Esophagus muscularis mucosa (tissue), 4 donors: ENCODE measurements at places on chromosomes 16 and 17.

DNA sequence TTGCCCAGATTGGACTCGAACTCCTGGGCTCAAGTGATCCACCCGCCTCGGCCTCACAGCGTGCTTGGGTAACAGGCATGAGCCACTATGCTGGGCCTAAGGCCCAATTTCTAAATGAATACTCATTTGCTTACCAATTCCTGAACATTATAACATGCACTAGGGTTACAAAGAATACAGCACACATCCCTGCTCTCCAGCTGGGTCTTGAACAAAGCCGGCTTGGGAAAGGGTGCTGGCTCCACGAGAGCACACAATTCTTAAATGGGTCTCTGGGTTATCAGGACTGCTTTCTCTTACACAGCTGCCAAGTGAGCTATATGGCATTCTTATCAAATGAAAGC is 58.3 kb downstream of the HIC1 start:
- DNase-seq, result no peak

DNA sequence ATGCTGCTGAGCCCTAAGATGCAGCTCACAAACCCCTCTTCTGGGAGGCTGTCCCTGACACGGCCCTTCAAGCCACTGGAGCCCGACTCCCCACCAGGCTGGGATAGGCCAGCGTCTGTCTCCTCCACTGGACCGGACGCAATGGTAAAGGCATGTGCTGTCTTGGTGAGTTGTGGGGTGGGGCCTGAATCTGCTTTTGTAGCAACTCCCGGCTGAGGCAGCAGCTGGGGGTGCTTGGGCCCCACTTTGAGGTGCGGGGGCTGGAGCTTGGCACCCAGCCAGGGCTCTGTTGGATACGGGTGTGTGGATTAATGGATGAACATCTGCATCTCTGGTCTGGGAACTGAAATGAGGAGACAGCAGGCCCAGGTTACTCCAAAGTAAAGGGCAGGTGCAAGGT is 3.5 kb upstream of the NLRC3 start:
- no peak for DNase-seq

DNA sequence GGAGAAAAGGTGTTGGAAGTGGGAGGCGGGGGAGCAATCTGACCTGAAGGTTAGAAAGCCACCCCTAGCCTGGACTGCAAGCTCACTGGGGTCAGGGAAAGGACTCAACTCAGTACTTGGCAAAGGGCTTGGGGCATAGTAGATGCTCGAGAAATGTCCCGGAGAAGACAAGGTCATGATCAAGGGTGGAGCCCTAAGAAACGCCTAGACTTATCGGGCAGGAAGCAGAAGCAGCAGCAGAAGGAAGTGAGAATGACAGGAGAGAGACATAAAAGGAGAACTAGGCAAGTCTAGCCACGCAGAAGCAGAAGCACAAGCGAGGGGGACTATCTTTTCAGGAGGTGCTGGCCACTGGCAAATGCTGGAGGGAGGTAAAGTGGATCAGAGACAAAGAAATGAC is 10.2 kb downstream of the COTL1 start:
- no peak for DNase-seq

DNA sequence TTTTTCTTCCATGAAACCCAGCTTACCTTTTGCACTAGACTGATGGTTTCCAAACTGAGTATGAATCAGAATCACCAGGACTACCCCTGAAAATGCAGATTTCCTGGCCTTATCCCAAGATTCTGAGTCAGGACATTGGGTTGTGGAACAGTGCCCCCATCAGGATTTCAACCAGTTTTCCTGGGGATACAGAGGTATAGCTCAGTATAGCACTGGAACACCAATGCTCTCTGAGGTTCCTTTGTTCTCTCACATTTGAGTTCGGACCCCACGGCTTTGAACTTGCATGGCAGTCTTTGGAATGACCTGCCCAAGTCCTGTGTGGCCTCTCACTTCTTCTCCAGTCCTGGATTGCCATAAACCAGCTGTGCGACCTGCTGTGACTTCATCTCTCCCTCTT is 12.8 kb upstream of the CCL8 start:
- peak; percentile 89 for DNase-seq

DNA sequence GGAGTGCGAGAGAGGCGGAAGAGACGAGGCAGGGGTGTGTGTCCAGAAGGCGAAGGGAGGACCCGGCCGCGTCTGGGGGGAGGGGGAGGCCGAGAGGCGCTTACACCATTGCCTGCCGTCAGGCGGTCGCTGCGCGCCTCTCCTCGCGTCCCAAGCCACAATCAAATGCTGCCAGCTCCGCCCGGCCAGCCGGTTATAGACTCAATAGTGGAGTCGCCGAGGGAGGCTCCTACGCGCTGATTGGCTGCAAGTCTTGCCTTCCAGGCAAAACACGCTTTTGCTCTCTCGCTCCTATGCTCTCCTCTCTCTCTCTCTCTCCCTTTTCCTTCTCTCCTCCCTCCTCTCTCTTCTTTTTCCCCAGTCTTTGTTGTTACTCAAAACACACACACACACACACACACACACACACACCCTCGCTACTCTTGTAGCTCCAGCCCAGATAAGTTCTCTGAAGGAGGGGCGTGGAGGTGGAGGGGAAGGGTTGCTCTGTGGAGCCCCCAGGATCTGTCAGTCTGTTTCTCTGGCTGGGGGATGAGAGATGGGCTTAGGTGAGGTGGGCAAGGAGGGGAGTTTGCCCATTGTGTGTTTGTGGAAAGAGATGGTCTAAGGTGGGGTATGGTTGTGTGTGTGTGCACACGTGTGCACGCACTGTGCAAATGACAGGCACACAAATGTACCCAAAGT is at the start of gene DLX3:
Gene DLX3, minus strand, starts transcription at position 170 of the 684 bp plus-strand sequence. CDS start 226 bp downstream, outside the sequence.
- DNase-seq, result no peak

GRCh38 chr17:57533684-57534305 is 211.3 kb downstream of the CCDC182 start:
- DNase-seq, result no peak
